Stimulated activated CD4-positive, alpha-beta T cell treated with anti-CD3 and anti-CD28 coated beads, Interleukin-4, amount 100 ng/mL, for 4 hours (primary cell): ENCODE measurements at places on chromosomes 7 and 10.

GRCh38 chr7:157738066-157738460 is 401.3 kb downstream of the DNAJB6 start:
- no peak for DNase-seq

DNA sequence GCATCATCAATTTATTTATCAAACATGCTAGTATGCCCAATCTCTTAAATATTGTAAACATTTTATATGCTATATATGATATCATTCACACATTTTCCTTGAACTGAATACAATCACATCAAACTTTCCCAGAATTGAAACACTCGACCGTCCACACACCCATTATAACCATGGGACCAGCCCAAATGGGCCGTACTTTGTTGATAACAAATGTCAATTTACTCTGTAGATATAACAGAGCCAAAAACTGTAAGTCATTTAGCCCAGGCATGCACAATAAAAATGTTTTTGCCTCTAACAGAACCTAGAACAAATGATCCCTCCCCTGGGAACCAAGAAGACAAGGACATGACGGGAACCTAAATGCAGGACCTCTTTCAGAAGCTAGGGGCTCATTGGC is 683 bp upstream of the ANKRD22 start:
- DNase-seq = no peak

- DNase-seq = no peak
Measured at GRCh38 chr10:22891797-22892196, 36.1 kb upstream of the ARMC3 start.

GRCh38 chr7:155262031-155262430 is 35.6 kb upstream of the INSIG1 start:
- DNase-seq = no peak

DNA sequence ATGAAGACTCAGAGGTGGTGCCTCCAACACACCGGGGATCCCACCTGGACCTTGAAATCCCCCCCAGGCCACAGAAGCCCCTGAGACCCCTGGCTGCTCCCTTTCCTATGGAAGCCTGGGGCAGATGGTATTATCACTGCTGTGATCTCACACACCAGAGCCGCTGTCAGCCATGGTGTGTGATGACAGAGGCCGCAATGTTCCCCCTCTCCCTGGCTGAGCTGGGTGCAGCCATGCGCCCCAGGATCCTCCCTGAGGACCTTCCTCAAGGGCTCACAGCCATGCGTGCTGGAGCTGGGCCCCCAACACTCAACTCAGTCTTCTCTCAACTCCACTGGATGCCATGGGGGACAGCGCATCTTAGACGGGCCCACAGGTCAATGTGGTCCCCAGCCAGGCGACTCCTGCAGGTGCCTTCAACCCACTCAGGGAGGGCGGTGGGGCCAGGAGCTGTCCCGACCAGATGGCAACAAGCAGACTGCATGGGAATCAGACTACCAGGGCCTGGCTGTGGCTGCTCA is 44.9 kb downstream of the VIPR2 start:
- no peak for DNase-seq

- DNase-seq = no peak
Measured at GRCh38 chr7:81244224-81244623, 325.4 kb upstream of the SEMA3C start.

GRCh38 chr7:117134889-117135552 is 181.7 kb downstream of the ST7 start:
- no peak for DNase-seq

GRCh38 chr7:156527458-156527890 is 113.1 kb upstream of the RNF32 start:
- no peak for DNase-seq

- DNase-seq = peak; percentile 14
Measured at GRCh38 chr10:113681533-113682470, 2.1 kb downstream of the CASP7 start.

- DNase-seq = peak; percentile 42
Measured at GRCh38 chr10:3666525-3667302, 118.3 kb downstream of the KLF6 start.

DNA sequence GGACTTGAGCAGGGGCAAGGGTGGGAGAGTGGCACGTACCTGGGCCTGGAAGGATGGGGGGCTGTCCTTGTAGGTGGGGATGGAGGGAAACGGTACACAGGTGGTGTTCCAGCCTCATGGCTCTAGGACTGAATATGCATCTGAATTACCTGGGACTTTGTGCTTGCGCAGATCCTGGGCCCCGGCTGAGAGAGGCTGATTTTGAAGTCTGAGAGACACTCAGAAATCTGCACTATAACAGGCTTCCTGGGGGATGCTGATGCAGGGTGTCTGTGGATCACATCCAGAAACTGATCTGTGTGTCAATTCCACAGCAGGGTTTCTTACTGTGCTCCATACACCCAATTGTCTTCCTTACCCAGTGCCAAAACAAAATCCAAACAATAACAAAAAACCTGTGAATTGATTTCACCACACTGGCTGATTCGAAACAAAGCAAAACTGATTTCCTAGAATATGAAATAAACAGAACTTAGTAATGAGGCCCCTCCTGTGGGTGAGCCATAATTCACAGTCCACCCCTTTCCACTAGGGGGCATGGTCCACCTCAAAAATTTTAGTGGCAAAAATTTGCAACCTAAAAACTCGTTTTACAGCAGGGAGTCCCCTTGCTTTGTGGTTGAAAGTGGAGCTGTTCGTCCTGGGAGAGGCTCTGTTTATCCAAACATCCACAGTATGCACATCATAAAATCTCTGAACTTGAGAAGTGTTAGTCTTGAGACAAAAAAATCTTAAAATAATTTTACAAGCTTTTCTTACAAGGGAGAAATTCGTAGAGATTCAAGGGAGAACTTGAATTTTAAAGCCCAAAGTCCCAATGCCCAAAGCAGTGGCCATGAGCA is 32.0 kb upstream of the PLEKHA1 start:
- DNase-seq = peak; percentile 39

DNA sequence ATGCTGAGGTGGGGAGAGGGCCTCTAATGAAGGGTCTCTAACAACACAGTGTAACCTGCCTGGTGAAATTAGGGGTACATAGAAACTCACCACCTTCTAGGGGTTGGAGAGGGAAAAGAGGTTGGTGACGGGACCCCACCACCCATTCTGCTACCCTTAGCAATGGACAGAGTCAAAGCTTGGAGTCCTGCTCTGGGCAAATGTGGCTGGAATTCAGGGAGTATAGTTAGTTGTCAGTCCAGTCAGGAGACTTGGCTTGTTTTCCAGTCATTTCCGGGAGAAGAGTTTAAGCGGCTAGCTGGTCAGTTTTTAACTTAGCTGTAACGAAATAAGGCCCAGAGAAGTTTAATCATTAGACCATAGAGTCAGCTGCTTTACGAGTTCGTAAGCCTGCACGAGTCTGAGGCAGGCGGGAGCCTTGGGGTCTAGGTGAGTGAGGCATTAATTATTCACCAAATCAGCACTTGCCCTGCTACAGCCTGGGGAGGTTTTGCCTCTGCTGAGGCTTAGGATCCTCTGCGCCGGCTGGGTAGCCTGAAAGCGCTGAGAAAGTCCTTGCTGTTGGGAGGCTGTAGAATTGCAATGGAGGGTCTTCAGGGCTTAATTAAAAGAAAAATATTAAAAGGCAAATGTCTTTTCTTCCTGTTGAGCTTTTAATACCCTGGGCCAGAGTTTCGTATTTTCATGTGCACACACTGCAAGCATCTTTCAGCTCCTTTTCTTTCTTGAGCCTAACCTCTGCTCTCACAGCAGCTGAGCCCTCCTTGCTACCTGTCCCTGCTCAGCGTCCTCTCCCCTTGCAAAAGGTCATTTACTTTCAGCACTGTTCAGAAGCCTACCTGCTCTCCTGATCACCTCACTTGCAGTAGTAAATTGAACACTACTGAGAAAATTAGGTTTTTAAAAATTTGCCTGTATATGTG is 1.5 kb upstream of the LAMB1 start:
- no peak for DNase-seq

- no peak for DNase-seq
Measured at GRCh38 chr7:97130417-97131139, 13.1 kb downstream of the SDHAF3 start.

DNA sequence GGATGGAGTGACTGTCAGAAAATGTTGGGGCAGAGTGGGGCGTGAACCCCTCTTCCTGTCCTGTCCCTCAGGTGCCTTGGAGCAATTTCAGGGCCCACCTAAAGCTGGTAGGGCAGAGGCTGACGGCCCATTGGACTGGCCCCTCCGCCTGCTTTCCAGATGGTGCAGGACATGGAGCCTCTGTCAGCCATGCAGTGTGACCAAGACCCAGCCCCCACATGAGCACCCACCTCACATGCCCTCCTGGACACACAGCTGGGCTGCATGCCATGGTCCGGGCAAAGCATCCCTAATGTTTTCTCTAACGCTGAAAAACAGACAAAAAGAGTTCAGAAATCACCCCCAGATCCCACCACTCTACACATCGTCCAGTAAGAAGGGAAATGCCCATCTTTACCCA is 51.3 kb upstream of the PSAP start:
- no peak for DNase-seq

- DNase-seq = no peak
Measured at GRCh38 chr10:114917927-114918672, 19.9 kb upstream of the TRUB1 start.

DNA sequence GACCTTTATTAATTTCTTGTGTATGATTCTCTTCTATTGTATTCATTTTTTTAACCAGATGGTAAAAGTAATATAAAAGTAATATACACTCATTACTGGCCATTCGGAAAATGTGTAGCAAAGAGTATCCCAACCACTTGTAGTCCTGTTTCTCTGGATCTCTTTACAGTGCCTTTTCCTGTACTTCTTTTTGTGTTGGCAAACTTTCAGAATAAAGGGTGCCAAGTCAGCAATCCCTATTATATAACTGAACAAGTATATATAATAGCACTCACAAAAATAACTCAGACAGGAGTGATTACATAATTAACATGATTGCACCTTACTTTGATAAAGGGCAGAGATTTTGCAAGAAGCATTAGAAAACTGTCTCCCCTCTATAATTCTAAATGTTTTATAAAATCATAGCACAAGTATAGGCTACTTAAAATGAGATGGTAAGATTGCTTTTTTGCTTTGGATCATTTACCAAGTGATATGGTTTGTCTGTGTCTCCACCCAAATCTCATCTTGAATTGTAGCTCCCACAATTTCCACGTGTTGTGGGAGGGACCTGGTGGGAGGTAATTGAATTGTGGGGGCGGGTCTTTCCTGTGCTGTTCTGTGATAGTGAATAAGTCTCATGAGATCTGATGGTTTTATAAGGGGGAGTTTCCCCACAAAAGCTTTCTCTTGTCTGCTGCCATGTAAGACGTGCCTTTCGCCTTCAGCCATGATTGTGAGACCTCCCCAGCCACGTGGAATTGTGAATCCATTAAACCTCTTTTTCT is 41.5 kb upstream of the EPC1 start:
- DNase-seq = peak; percentile 35

- no peak for DNase-seq
Measured at GRCh38 chr7:68783684-68784083, 814.6 kb upstream of the AUTS2 start.

DNA sequence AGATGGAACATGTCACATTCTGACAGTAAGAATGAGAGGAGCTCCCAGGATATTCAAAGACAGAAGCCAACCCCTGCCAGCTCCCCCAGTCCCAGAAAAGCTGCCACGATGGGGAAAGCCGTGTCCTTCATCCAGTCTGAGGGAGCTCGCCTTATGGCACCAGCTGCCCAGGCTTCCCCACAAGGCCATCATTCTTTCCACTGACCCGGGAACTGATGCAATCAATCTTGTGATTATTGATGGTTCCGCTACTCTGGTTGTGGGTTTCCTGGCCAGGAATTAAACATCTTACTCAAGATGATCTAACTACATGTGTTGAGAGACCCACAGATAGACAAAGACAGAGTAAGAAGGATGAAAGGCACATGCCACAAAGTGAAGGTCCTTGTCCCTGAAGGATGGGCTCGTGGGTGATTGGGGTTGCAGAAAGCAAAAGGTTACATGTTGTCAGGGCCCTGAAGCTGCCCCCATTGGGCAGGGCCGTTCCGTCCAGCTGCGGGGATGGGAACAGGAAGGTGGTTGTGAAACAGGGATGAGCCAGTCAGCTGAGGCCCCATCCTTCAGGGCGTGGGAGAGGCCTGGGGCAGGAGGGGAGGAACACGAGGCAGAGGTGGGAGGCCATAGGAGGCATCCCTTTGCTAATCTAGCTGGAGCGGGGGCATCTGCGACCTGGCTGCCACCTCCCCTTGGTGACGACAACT is 127.6 kb downstream of the OAT start:
- no peak for DNase-seq

- DNase-seq = no peak
Measured at GRCh38 chr7:111832174-111832573, 269.9 kb upstream of the IMMP2L start.

DNA sequence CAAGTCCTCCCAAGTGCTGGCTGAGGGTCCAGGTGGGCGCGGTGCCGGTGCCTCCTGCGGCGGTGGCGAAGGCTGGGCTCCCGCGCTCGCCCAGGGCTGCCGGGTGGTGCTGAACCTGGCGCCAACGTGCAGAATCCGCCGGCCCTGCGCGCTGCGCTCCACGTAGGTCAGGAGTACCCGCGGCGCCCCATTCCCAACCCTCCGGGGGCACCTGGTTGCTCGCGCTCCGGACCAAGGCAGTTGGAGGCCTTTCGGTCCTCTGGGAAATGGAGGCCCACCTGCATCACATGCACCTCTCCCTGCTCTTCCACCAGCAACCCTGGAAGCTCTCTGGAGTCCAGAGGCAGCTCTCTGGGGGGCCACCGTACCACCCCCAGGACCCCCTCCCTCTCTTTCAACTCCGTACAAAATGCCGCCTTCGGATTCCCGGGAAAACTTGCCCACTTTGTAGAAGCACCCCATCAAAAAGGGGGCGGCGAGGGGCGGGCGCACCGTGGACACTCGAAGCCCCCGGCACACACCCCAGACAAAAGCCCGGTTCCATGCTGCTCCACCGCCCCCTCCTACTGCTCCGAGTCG is 745 bp downstream of the SLC16A9 start:
- no peak for DNase-seq

GRCh38 chr7:146660839-146661238 is 544.2 kb downstream of the CNTNAP2 start:
- DNase-seq = no peak

DNA sequence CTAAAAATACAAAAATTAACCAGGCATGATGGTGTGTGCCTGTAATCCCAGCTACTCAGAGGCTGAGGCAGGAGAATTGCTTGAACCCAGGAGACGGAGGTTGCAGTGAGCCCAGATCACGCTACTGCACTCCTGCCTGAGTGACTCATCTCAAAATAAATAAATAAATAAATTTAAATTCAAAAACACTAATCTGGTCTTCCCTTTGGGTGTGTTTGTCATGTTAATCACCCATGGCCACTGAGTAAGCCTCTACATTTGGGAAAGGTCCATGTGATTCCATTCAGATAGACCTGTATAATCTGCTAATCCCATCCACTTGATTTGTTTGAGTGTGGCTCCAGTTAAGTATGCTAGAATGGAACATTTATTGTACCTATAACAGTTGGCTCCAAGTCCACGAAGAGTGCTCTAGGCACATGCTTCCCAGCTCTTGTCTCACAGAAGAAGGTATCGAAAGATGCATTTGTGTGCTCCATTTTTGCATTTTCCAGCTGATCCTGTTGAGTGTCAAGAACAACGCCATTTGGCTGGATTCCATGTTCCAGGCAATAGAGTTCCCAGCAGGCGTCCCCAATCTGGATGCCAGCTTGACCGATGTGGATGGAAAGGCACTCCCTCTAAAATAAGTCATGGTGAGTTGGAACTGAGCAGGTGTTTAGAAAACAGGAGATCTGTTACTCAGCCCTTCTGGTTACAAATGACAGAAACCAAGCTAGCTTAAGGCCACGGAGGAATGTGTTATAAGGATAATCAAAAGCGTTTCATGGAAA is 4.0 kb downstream of the TUBAL3 start:
- no peak for DNase-seq

GRCh38 chr7:149245244-149245643 is 5.8 kb downstream of the ZNF212 start:
- no peak for DNase-seq

- no peak for DNase-seq
Measured at GRCh38 chr10:63578501-63578900, 57.3 kb downstream of the REEP3 start.
